SJCRH30 (cell line): ENCODE measurements at places on chromosomes 6 and 20.
A peak's percentile ranks its signal among the peaks of the same experiment; 100 is the strongest.

- no peak for DNase-seq
These were observed 384.1 kb downstream of the GRIK2 start for GRCh38 chr6:101777646-101778045.

DNA sequence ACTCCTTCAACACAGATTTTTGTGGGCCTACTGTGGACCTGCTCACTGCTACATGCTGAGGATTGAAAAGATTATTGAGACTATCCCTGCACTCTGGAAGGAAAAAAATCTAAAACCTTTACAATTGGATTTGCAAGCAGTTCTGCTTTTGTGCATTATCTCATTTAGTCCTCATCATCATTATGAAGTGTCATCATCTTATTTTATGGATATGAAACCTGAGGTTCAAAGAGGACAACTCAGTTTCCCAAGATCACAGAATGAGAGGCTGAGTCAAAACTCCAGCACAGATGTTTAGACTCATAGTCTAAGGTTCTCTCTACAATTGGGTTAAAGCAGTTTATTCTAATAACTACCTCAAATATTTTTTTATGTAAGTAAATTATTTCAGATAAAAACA, 160.2 kb upstream of the MARCKS start:
- DNase-seq = no peak

- DNase-seq = no peak
These were observed 67.5 kb downstream of the NDUFAF5 start for GRCh38 chr20:13852306-13852705.

DNA sequence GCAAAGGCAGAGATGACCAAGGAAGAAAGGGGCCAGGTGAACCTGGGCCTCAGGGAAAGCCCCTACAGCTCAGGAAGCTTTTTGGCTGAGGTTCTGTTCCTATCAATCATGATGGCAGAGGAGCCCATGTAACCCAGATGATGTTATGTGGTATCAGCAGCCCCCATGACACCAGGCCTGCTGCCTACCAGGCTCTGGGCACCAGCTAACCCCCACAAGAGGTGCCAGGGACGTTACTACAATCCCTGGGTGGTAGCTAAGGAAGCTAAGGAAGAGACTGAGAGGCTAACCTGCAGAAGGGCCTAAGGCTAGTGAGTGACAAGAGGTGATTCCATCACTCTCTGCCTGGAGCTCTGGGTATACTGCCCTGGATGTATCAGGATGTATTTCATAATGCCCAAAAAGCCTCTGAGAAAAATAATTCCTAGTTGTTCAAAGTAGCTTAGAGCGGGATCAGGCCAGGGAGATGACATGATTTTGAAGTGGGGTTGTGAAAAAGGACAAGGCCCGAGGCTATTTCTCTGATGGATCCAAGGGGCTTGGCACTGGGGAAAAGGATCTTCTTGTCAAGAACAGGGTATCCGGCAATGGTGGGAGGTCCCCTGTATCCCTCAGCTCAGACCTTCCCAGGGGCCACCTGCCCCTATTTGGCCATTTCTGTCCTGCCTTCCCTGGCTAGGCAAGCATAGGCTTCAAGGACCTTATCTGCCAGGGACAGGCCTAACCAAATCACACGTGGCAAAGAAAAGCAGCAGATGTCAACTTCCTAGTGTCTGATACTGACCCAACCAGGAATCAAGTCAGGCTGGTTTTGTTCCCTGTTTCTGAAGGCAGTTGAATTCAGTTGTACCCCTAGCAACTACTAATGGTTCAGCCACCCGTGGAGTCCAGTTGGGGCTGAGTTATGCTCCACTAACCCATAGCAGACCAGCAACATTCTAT, 41.3 kb downstream of the PANK2 start:
- DNase-seq = no peak

- no peak for DNase-seq
These were observed 23.3 kb downstream of the RBL1 start for GRCh38 chr20:37072293-37073196.

- peak; percentile 95 for DNase-seq
These were observed 18.2 kb upstream of the OCSTAMP start for GRCh38 chr20:46568570-46569129.

GRCh38 chr6:100503043-100503705, 38.5 kb upstream of the SIM1 start:
- DNase-seq = no peak

DNA sequence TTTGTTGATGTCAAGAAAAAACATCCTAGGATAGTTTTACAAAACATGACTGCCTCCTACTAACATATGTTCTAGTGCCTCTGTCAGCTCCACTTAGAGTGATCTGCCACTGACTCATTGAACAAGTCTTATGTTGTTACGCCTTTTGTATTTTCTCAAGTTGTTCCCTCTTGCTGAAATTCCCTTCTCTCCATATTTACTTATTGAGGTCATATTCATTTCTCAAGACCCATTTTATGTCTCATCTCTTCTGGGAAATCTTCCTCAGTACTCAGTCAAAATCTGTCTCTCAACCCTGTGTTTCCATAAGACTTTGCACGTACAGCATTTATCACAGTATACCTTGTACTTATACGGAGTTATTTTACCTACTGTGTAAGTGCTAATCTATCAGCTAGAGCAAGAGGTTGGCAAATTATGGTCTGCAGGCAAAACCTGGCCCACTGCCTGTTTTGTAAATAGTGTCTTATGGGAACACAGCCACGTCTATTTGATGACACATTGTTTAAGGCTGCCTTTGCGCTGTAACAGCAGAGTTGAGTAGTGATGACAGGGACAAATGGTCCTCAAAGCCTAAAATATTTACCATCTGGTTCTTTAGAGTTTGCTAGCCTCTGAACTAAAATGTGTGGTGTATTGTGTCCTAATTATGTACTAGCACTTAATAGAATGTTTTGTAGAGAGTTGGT, 83.4 kb downstream of the ADGRB3 start:
- no peak for DNase-seq

- no peak for DNase-seq
These were observed 314.1 kb upstream of the SLC35B3 start for GRCh38 chr6:8749465-8749864.

GRCh38 chr6:21953831-21954801, 342.7 kb downstream of the PRL start:
- peak; percentile 71 for DNase-seq

- no peak for DNase-seq
These were observed 119.9 kb upstream of the SLC22A16 start for GRCh38 chr6:110596354-110596753.

GRCh38 chr6:26216886-26217713, 129.9 kb downstream of the HFE start:
- DNase-seq = no peak

GRCh38 chr6:53862662-53863462, 68.1 kb downstream of the LRRC1 start:
- DNase-seq = peak; percentile 21

DNA sequence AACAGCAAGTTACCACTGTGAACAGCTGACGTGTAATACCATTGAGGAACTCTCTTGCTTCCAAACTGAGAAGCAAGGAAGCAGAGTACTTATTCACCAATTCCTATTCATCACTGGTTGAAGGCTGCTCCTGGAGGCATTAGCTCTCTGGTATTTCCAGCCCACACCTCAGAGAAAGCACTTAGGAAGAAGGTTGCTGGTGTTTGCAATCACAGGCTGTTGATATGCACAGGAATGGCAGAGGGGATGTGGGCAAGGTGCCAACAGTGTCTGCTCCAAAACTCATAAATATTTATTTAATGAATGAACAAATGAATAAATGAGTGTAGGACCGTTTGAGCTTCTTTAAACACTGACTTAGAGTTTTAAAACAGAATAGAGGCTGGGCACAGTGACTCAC, 6.9 kb upstream of the RRBP1 start:
- no peak for DNase-seq

- DNase-seq = peak; percentile 64
These were observed 120.5 kb upstream of the CHD6 start for GRCh38 chr20:41738604-41739206.
